Fibroblast of skin of right biceps (primary cell): ENCODE measurements at places on chromosomes 3 and 15.

GRCh38 chr3:112364291-112364690 lies 31.3 kb downstream of the CD200 start:
- no peak for DNase-seq

GRCh38 chr3:45113625-45114050 lies 32.5 kb downstream of the CDCP1 start:
- DNase-seq = no peak

DNA sequence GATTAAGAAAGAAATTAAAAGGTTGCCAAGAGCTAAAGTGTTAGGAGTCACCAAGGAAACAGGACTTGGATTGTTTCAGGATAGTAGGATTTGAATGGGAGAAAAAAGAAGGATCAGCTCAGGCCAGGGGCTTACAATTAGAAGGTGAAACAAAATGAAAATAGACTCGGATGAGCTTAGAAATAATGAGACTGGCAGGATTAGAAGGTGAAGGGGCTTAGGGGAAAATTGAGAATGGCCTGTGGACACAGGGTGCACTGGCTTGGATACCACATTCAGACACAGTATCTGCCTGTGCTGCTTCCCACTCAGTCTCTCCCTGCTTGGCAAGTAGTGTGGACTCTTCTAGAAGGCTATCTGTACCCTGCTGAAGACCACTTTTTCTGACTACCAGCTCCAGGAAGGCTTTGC lies 206.1 kb upstream of the ATP10A start:
- DNase-seq = no peak

- no peak for DNase-seq
Measured at GRCh38 chr3:176968631-176969030, 228.7 kb downstream of the TBL1XR1 start.

DNA sequence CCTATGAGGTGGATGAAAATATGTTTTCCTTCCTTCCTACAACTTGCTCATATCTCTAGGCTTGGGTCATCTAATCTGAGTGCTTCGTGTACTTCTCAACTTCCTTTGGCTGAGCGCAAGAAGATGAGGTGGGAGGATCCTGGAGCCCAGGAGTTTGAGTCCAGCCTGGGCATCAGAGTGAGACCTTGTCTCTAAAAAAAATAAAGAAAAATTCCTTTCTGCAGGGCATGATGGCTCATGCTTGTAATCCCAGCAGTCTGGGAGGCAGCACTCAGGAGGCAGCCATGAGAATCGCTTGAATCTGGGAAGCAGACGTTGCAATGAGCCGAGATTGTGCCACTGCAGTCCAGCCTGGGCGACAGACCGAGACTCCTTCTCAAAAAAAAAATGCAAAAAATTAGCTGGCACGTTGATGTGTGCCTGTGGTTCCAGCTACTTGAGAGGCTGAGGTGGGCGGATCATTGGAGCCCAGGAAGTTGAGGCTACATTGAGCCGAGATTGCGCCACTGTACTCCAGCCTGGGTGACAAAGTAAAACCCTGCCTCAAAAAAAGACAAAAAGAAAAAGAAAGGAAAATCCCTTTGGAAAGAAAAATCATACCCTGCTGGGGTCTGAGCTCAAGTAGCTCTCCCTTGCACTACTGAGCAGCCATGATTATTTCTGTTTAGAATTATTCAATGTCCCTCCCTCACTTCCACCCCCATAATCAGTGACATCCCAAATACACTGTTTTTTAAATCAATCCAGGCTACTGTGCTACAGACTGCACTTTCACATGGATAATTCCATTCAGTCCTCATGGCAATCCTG lies 28.0 kb upstream of the RAB11A start:
- DNase-seq = peak; percentile 29

DNA sequence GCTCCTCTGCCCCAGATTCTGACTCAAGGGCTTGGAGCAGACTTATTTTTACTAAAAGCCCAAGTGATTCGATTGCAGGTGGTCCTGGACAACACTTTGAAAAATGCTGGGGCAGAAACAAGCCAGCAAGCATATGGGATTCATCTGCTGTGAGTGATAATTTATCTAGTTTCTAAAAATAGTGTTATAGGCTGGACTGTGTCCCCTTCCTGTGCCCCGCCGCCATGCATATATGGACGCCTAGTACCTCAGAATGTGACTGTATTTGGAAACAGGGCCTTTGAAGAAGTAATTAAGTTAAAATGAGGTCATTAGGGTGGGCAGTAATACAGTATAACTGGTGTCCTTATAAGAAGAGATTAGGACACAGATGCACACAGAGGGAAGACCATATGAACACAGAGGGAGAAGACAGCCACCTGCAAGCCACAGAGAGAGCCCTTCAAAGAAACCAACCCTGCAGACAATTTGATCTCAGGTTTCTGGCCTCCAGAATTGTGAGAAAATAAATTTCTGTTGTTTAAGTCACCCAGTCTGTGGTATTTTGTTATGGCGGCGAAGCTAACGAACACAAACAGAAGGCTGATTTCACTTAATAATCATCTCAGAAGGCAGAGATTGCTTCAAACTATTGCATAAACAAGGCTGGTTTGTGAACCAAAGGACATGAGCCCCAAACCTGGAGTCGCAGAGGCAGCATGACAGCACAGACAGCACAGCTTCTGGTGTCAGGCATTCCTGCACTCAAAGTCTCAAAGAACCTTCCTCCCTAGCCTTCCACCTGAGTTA lies 59.1 kb downstream of the CCNL1 start:
- DNase-seq = no peak

DNA sequence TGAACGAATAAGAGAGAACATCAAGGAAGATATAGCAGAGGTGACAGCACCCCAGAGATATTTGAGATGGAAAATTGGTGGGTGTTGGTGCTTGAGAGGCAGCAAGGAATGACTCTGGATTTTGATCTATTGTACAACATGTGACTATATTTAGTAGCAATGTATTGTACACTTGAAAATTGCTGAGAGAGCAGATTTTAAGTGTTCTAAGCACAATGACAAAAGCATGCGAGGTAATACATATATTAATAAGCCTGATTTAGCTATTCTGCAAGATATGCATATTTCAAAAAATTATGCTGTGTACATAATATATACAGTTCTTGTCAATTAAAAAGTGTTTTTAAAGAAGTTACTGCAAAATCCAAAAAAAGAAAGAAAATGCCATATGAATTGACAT lies 194.3 kb downstream of the SLC9A9 start:
- no peak for DNase-seq

GRCh38 chr3:67661089-67661488 lies 6.7 kb upstream of the SUCLG2 start:
- DNase-seq = peak; percentile 49

- no peak for DNase-seq
Measured at GRCh38 chr15:76912430-76912829, 7.3 kb upstream of the SCAPER start.

- DNase-seq = peak; percentile 62
Measured at GRCh38 chr3:34218706-34219385, 420.4 kb downstream of the PDCD6IP start.

DNA sequence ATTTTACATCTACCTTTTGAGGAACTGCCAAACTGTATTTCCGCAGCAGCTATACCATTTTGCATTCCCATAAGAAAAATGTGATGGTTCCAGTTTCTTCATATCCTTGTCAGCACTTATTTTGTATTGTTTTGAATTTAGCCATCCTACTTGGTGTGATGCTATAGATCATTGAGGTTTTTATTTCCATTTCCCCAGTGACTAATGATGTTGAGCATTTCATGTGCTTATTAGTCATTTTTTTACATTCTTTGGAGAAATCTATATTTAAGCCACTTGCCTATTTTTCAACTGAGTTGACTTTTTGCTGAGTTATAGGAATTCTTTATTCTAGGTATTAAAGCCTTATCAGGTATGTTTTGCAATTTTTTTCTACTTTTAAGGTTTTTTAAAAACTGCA lies 347.6 kb upstream of the RARB start:
- peak; percentile 62 for DNase-seq

- DNase-seq = no peak
Measured at GRCh38 chr15:39320886-39321285, 260.0 kb upstream of the THBS1 start.

DNA sequence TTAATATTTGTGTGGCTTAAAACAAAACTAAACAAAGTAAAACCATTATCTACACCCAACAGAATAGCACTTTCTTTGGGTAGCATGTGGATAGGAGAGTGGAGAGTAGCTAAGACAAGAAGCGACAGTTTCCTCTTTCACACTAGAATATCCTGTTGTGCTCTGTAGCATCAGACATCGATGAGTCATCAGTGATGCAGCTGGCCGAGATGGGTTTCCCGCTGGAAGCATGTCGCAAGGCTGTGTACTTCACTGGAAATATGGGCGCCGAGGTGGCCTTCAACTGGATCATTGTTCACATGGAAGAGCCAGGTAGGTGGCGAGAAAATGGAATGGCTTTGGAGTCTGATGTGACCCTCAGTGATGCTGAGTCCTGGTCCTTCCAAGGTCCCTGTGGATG lies 108.1 kb downstream of the USP13 start:
- DNase-seq = peak; percentile 53
